Foreskin fibroblast (primary cell): ENCODE measurements at places on chromosomes 4 and X.

GRCh38 chr4:6198768-6199421 lies 1.5 kb downstream of the JAKMIP1 start:
- no peak for DNase-seq

DNA sequence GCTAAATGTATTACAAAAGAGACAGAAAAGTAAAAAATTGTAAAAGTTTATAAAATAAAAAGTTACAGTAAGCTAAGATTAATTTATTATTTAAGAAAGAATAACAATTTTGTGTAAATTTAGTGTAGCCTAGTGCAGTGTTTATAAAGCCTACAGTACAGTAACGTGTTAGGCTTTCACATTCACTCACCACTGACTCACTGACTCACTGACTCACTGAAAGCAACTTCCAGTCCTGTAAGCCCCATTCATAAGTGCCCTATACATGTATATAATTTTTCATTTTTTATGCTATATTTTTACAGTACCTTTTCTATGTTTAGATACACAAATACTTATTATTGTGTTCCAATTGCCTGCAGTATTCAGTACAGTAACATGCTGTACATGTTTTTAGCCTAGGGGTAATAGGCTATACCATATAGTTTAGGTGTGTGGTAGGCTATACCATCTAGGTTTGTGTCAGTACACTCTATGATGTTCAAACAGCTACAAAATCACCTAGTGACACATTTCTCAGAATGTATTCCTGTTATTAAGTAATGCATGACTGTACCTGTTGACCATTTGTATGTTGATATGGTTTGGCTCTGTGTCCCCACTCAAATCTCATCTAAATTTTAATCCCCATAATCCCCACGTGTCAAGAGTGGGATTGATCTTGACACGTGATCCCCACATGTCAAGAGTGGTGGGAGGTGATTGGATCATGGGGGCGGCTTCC lies 57.9 kb downstream of the CFAP299 start:
- peak; percentile 63 for DNase-seq

DNA sequence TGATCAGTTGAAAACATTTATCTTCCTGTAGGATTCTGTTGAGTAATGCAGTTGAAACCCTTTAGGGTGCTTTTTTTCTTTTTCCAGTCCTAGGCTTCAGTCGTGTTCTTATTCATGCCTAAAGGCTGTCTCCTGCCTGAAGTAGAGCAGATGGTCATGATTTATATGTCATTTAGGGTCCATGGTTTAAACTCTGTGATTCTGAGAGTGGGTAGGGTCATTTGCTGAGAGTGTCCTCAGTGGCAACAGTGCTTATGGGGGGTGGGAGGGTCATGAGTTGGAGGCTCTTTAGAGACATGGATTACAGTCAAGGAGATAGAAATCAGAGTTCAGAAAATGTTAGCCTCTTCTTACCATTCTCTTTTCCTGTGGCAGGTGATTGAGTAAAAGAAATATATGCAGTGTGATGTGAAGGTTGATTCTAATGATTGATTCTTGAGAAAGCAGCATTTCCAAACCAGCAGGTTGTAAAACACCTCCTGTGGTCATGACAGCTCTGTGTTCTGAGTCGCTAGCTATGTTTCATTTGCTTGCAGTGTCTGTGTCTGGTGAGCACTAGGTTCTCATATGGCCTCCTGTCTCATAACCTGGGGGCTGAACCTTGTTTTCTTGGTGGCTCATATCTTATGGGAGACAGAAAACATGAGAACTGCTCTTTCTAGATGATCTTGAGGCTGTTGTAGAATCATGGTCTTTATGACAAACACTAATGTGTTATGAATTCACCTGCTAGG lies 60.4 kb downstream of the JADE1 start:
- no peak for DNase-seq

DNA sequence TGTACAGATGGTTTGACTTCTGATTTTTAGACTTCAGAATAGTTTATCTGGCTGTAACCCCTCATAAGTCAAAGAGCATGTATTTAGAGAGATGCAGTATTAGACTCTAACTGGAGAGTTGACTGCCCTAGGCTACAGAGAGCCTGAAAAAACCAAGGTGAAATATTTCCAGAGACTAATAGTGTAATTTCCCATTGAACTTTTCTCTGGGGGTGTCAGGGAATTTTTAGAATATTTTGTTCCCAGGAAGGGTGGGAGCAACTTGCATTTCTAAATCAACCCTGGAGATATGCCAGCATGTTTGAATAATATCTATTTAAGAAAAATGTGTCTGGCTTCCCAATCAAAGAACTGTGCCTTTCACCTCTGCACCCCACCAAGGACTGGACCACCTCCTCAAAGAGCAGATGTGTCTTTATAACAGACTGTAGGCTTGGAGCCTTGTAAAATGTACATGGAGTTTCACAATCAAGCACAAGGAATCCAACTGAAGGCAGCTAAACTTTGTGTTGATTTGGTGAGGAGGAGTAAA lies 2.0 kb downstream of the ANXA3 start:
- peak; percentile 48 for DNase-seq

GRCh38 chr4:168019019-168019651 lies 73.2 kb upstream of the ANXA10 start:
- peak; percentile 52 for DNase-seq

GRCh38 chrX:19613645-19614323 lies 98.5 kb upstream of the MAP3K15 start:
- no peak for DNase-seq

GRCh38 chr4:87499403-87500091 lies 29.6 kb downstream of the SPARCL1 start:
- no peak for DNase-seq

DNA sequence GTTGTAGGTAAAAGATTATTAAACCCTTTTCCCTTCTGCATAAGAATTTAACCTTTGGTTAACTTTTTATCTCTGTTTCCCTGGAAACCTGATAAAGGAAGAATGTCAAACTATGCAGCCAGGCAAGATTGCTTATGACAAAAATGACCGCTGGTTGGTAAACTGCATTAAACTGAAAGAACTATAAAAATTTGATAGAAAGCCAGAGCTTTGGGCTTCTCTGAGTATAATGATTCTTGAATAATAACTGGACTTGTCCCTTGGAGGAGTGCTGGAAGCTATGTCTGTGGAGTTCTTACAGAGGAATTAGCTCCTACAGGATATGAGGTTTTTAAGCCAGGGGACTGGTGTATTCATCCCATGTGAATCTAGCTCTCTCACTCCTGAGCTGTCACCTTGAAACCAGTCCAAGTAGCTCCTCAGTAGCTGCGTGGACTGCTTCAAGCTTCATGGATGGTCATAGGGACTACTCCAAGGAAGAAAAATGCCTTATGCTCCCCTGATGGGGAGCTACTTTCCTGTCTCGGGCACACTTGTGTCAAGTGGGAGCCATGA lies 52.0 kb downstream of the RASL11B start:
- DNase-seq, result peak; percentile 87

DNA sequence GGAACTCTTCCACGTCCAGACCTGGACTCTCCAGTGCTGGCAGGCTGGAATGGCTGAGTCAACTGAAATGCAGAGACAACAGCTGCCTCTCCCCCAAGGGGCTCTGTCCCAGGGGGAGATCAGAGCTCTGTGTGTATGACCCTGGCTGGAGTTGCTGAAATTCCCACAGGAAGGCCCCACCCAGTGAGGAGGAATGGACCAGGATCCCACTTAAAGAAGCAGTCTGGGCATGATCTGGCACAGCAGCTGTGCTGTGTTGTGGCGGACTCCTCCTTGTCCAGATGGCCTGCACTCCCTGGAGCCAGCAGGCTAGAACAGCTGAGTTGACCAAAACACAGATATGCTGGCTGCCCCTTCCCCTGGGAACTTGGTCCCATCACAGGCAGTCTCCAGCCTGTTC lies 25.4 kb downstream of the C4orf17 start:
- no peak for DNase-seq

- DNase-seq, result no peak
Observed at GRCh38 chr4:177726111-177726510, 283.9 kb upstream of the AGA start.

GRCh38 chr4:99821918-99822503 lies 5.4 kb downstream of the DAPP1 start:
- no peak for DNase-seq

DNA sequence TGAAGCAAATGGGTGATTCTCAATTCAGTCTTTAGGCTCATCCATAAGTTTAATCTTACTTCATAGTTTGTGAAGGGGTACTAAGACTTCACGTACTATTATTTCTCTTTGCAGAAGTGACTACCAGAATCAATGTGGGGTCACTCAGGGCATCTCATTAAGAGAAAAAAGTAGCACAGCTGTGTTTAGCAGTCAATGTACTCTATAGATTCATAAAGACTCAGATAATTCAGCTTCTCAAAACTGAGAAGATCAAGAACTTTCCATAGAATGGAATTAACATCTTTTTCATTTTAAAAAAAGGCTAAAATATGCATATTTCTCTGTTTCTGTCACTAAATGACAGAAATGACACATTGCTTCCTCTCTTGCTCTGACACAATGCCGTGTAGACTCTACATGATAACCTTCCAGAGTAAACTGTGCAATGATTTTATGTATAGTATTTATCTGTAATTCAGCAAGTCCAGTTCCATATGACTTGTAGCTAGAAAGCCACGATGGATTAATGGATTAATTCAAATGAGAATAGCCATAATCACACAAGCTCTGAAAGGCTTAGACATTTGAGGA lies 20.3 kb upstream of the LSM6 start:
- no peak for DNase-seq

- no peak for DNase-seq
Observed at GRCh38 chr4:121227341-121227792, 63.2 kb upstream of the TNIP3 start.
